Left cardiac atrium (tissue), 4 donors: ENCODE measurements at places on chromosomes 16 and 17. TPM values are rescaled to one million over a fixed set of nuclear protein-coding genes. Genes with fewer than 3 reads are reported as not detected.

The OTOP3 gene
- not detected for total RNA-seq

The RFWD3 gene
- total RNA-seq, result 8.8 TPM

The CTRB2 gene
- not detected for total RNA-seq

The TEX14 gene
- 0.32 TPM for total RNA-seq

The C17orf78 gene
- total RNA-seq, result not detected

The AOC3 gene
- total RNA-seq, result 56.6 TPM

The TBC1D3K gene
- not detected for total RNA-seq

The ZNF500 gene
- 10.3 TPM for total RNA-seq

The C1QL1 gene
- 0.94 TPM for total RNA-seq

The PIK3R6 gene
- 1.1 TPM for total RNA-seq

The LRRC37B gene
- total RNA-seq, result 3.9 TPM

The MYH11 gene
- 64.7 TPM for total RNA-seq

The ITGB3 gene
- 19.5 TPM for total RNA-seq

The NPIPB2 gene
- 2.1 TPM for total RNA-seq

The PRR15L gene
- total RNA-seq, result 0.47 TPM

The FAM171A2 gene
- total RNA-seq, result 2.4 TPM

The PITPNM3 gene
- total RNA-seq, result 3.4 TPM

The TBX6 gene
- total RNA-seq, result 0.80 TPM

The NRN1L gene
- 0.50 TPM for total RNA-seq

The NPIPA3 gene
- total RNA-seq, result 0.77 TPM

The ADAMTS18 gene
- total RNA-seq, result 0.18 TPM

The BRIP1 gene
- total RNA-seq, result 0.77 TPM

The TNFRSF17 gene
- not detected for total RNA-seq

The ALOX12 gene
- total RNA-seq, result not detected

The C16orf46 gene
- 0.34 TPM for total RNA-seq

The IL17C gene
- not detected for total RNA-seq

The HS3ST3B1 gene
- 0.82 TPM for total RNA-seq

The C17orf100 gene
- 0.59 TPM for total RNA-seq

The RPL19 gene
- total RNA-seq, result 1,055 TPM

The NME4 gene
- total RNA-seq, result 71.1 TPM

The CMTM4 gene
- total RNA-seq, result 14.4 TPM

The CES1 gene
- 122 TPM for total RNA-seq

The CCL17 gene
- not detected for total RNA-seq

The KRTAP17-1 gene
- not detected for total RNA-seq

The FBXO31 gene
- 50.8 TPM for total RNA-seq

The ABCC6 gene
- total RNA-seq, result 2.0 TPM

The SLC47A1 gene
- 1.4 TPM for total RNA-seq

The SMIM5 gene
- 11.4 TPM for total RNA-seq

The TXNL4B gene
- 7.8 TPM for total RNA-seq

The HIGD1B gene
- total RNA-seq, result 11.6 TPM

The EPOP gene
- total RNA-seq, result 1.4 TPM

The NHLRC4 gene
- total RNA-seq, result 0.97 TPM

The CCL1 gene
- not detected for total RNA-seq

The TBC1D3 gene
- not detected for total RNA-seq

The MGAT5B gene
- 0.15 TPM for total RNA-seq

The CA7 gene
- not detected for total RNA-seq

The PPY gene
- total RNA-seq, result not detected

The NLRC3 gene
- total RNA-seq, result 0.81 TPM
